T47D (cell line): ENCODE measurements at places on chromosomes 1 and 21.

DNA sequence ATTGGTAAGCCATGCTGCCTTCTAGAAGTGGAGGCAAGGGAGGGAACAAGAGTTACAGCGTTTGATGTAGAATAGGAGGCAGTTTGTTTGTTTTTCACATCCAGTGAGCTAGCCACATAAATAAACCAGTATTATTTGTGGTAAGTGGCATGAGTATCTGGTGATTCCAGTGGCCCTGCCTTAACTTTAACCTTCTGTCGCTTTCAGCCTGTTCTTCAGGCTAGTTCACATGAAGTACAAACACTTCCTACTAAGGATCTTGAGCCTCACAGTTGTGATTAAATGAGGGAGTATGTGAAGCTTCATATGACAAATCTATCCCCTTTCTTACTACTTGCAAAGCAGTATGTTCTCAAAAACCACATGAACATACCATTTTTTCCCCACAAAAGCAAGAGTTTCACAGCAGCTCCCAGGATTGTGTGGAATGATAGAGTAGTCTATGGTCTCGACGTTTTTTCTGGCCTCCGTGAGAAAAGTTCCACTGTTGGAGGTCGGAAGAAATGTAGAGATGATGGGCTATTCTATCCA, 59.5 kb downstream of the PHACTR4 start:
- DNase-seq = no peak

DNA sequence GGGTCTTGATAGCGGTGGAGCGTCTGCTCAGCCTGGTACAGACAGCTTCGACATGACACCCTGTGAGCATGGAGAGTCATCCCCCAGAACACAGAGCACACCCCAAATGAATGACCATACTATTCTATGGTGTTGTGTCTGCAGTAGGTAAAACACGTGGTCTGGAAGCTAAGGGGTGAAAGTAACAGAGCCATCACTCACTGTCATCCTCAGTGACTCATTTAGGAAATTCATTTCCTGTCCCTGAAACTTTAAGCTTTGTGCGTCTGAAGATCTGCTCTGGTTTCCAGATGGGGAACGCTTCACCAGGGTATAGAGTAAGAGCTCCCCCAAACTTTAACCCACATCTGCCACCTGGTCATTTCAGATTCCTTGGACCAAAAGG, 94.8 kb upstream of the DISP3 start:
- DNase-seq = no peak

- DNase-seq = no peak
These were observed 865 bp downstream of the ATP5IF1 start for GRCh38 chr1:28236656-28237322.

- DNase-seq = peak; percentile 93
These were observed 172.8 kb downstream of the PTGER3 start for GRCh38 chr1:70874818-70875217.

GRCh38 chr1:24850328-24850920, 79.7 kb downstream of the RUNX3 start:
- DNase-seq = no peak

GRCh38 chr1:57440096-57440495, 16.2 kb upstream of the DAB1 start:
- DNase-seq = no peak

DNA sequence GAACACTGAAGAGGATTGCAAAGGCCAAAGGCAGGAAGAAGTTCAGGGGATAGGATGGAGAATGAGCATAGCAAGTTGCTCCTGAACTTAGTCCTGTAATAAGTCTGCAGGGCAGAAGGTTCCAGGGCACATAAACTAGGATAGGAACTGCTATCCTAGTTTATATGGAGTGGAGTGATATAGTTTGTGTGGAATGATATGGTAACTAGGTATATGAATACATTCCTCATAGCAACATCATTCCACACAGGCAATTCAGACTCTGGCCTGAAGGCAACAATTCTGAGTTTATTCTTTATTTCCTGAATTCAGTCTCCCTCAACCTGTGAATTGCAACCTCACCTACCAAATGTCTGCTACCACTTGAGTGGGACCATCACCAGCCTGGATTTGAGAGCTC, 154.9 kb upstream of the GREM2 start:
- DNase-seq = peak; percentile 20

DNA sequence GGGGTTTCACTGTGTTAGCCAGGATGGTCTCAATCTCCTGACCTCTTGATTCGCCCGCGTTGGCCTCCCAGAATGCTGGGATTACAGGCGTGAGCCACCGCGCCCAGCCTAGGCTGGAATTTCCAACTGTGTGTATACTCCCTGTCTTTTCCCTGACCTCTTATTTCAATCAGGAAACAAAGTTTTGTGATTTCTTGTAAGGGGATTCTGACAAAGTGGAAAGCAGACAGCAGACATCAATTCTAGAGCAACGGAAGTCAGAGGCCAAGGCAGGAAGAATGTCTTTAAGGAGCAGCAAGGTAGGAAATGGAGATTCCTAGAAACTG, 36.0 kb upstream of the SLC44A3 start:
- no peak for DNase-seq

DNA sequence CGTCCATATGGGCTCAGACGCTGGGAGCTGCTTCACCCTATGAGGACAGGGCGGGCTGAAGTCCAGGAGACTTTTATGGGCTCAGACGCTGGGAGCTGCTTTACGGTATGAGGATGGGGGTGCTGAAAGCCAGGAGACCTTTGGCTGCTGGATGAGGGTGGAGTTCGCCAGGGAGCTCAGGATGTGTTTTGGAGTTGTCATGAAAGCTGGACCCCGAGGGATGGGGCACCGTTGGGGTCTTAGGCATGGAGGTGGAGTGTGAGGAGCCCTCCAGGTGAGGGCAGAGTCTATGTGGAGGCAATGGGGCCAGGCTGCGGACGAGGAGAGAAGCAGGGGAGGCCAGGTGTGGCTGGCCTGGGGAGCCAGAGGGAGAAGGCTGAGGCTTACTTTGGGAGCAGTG, 27.5 kb downstream of the TRPM2 start:
- no peak for DNase-seq

GRCh38 chr1:59020151-59020997, 236.5 kb upstream of the JUN start:
- DNase-seq = no peak

DNA sequence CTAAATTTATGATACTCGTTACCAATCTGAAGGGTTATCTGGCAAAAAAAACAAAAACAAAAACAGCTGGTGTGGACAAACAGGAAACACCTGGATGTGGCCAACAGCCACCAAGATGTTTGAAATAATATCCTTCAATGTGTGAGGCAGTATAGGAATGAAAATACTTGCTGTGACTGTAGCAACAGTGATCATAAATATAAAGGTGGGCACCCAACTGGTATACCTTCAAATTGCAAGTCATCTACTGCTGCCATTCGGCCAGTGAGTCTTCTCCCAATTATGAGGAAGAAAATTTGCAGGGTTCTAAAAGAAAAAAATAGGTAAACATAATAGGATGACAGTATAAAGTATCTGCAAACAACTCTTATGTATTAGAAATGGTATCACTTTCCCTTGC, 916 bp downstream of the YIPF1 start:
- DNase-seq = no peak

- DNase-seq = no peak
These were observed 43.9 kb upstream of the SGIP1 start for GRCh38 chr1:66489972-66490601.

GRCh38 chr1:200233393-200233792, 176.4 kb downstream of the ZNF281 start:
- DNase-seq = no peak

- no peak for DNase-seq
These were observed 6.4 kb upstream of the EPHA2 start for GRCh38 chr1:16162163-16162822.

DNA sequence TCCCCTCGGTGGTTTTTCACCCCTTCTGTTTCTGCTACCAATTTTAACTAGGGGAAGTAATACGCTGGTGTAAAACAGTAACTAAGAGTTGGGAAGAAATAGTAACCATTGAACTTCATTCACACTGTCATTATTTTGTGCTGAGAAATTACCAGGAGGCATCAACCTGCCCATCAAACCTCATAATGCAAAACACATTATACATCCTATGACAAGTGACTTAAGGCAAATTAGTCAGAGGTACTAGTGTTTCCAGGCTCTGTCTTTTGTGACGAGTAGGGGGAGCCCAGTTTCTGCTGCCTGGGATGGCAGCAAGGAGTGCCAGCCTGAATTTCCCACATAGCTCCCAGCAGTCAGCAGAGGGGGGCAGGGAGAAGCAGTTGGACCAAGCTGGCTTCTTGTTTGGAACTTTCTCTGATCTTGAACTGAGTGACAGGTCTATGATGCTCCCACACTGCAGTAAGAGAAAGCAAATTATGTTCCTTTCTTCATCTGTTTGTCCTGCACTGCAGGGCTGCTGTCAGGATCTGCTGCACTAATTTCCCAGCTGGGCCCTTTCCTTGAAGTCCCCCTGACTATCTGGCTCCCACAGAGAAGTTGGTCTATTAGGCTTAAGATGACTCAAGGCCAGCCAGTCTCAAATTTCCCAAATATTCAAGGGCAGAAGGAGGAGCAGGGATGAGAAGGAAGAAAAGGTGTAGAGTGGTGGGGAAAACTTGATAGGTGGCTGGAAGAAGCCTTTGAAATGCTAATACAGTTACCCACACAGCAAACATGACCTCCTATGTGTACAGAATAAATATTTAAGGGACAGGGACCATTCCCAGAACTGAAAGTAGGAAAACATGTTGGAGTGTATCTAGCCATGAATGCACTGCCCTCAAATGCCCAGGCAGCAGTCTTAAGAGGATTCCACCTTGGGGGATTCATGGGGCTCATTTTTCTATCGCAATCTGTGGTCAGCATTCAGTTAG, 322.8 kb downstream of the SEC16B start:
- DNase-seq = no peak

DNA sequence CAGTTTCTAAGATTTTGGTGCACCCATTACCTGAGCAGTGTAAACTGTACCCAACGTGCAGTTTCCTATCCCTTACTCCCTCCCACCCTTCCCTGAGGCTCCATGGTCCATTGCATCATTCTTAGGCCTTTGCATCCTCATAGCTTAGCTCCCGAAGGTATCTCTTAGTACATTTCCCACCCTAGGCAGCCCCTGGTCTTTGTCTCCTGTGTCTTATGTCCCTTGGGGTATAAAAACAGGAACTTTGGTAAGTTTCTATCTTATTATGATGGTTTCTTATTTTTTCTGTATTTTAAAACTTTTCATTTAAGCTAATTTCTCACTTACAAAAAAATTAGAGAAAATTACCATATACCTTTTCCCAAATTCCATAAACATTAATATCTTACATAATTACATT, 78.1 kb downstream of the URB2 start:
- DNase-seq = no peak

- no peak for DNase-seq
These were observed 65.9 kb downstream of the LAMC1 start for GRCh38 chr1:183089025-183089639.

- DNase-seq = peak; percentile 75
These were observed at the start of gene GABRD for GRCh38 chr1:2019172-2019543. GABRD (plus strand) TSS chr1:2019345; CDS start chr1:2019424, 79 bp downstream.

DNA sequence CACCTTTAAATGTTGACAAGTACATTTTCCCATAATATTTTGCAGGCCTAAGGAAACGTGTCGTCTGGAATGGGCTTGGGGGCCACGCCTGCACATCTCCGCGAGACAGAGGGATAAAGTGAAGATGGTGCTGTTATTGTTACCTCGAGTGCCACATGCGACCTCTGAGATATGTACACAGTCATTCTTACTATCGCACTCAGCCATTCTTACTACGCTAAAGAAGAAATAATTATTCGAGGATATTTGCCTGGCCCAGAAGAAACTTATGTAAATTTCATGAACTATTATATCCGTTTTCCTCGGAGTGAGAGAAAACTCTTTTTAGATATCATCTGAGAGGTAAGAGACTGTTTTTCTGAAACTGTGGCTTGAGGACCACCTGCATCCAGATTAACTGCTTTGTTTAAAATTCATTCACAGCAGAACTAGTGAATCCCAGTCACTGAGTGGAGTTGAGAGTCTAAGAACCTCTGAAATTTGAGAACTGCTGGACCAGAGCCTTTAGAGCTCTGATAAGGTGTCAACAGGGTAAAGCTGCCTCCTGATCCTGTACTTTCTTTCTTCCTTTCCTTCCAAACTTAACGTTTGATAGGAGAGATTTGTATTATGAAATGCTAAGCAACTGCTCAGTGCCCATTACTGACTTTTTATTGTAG, 811 bp downstream of the EXO1 start:
- no peak for DNase-seq

DNA sequence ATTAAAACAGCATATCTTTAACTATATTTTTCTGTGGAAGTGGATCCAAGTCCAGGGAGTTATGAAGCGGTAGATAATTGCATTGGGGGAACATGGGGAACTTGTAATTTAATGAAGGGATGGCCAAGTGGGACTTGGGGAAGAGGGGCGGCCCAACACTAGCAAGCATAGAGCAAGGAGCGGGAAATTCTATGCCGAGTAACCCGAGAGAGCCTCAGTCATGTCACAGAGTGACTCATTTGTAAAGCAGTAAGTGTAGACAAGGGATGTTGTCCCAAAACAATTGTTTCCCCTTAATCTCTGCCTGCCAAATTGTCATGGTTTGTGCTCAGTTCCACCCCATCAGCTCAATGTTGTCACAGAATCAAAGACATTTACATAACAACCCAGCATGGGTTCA, 620.1 kb downstream of the AJAP1 start:
- no peak for DNase-seq

GRCh38 chr1:198909973-198910372, 271.1 kb downstream of the PTPRC start:
- DNase-seq = no peak
